ENCODE measurements at places on chromosomes 11 and 22.

- no peak for DNase-seq
Observed at GRCh38 chr11:120096369-120097191, 41.3 kb downstream of the TRIM29 start.

GRCh38 chr22:35204807-35205775 lies 52.2 kb upstream of the HMGXB4 start:
- no peak for DNase-seq

- DNase-seq: no peak
Observed at GRCh38 chr11:27423125-27423524, 49.5 kb downstream of the LGR4 start.

- DNase-seq: no peak
Observed at GRCh38 chr22:46749682-46750529, 11.9 kb upstream of the CERK start.

DNA sequence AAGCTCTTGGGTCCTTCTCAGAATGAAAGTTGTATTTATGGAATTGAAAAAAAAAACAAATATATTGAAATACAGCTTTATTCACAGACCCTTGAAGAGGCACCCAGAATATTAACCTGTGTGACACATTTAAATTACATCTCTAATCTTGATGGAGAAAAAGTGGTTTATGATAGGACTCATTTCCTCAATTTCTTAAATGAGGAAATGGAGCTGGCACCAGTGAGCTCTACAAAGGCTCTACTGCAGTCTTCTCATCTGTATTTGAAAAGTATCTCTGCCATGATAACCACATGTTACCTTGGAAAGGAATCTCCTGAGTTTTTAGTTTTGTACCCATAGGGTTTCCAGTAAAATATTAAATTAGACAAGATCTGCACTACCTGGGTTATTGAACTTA lies 186.5 kb downstream of the HIPK3 start:
- no peak for DNase-seq

GRCh38 chr11:43404836-43405479 lies 46.2 kb downstream of the TTC17 start:
- DNase-seq: no peak
